ENCODE measurements at places on chromosomes 2 and 18.

- no peak for DNase-seq
Measured at GRCh38 chr2:47155091-47155876, at the start of gene STPG4. Gene STPG4, minus strand, starts transcription at chr2:47155308. Its CDS starts 57 bp downstream, at chr2:47155251.

- peak; percentile 87 for DNase-seq
Measured at GRCh38 chr2:215751200-215751910, 262.0 kb downstream of the MREG start.

DNA sequence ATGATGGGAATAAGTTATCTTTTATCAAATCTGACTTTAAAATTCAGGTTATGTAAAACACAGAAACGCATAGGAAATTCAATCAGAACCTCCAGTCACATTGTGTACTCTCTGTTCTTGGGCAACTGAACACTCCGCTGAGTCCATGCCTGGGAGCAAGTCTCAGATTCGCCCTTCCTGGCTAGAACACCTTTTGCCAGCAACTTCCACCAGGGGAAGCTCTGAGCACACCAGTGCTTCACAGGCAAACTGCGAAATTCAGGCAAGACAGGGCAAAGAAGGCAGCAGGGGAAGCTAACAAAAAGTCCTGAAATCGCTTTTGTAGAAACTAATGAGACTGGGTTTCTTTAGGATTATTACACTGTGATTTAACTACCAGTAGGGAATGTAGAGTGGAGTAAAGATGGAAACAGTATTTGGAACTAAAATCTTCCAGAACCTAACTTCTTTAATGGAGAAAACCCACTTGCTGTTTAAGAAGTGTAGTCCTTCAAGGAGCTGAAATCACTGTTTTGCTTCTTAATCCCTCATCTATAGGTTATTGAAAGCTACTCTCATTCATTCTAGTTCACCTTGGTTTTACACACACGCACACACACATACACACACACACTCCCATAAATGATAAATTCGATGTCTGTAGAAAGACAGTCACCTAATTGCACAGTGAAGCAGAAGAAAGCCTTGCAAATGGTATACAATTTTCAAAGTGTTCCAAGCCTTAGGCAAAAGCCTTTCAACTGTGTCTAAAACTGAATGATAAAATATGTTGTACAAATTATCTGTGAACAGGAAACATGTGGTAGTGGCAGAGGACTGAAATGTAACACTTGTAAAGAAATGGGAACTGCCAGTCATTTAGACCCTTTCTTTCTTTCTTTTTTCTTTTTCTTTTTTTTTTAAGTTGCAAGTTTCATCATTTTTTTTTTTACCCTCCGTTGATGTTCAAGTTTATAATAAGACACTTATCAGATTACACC is 214.5 kb downstream of the TMEM182 start:
- no peak for DNase-seq

DNA sequence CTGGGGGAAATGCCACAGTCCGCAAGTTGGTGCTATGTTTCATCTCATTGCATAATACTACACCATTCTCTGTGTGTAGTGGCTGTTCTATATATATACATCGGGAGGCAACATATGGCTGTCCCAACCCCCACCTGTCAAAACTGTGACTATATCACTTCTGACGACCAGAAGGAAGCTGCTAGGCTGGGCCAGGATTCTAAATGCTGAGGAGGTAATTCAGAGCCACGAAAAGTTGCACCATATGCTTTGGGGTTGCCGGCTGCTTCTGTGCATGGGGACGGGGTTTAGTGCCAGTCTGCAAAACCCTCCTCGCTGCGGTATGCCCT is 117.3 kb downstream of the MSH2 start:
- DNase-seq = no peak

- no peak for DNase-seq
Measured at GRCh38 chr2:125070726-125071505, 1045.8 kb downstream of the CNTNAP5 start.

GRCh38 chr18:70417847-70418246 is 129.0 kb downstream of the SOCS6 start:
- no peak for DNase-seq

DNA sequence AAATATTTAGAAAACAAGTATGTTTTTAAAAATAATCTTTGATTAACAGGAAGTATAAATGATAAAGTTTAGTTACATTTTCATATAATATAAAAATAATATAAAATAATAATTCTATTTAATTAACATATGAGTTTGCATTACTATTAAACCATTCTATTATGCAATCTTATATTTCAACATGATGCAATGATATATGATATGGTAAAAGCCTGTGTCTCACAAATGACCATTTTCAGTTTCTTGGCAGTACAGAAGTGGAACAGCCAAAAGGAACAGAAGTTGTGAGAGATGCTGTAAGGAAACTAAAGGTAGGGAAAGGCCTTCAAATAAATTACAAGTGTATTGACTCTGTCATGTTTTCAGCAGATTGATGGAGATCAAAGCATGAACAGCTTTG is 230.8 kb downstream of the GULP1 start:
- DNase-seq = no peak

DNA sequence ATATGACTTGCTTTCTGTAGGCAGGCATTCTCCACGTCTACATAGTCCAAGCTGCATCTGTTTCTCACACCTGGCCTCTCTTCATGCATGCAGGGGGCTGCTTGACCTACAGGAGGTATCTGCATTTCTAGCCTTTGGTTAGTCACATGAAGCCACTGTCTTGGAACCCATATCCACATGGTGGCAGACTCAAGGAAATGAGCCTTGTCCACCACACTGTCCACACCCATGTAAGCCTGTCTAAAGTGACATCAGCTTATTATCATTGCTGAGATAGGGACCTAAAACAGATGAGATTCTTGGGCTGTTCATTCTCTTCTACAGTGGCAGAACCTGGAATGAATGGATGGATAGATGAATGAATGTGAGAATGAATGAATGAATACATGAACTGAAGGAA is 160.4 kb downstream of the DOCK10 start:
- no peak for DNase-seq

Data from HFFc6 (cell line).